ENCODE measurements at places on chromosomes 12 and 14.

- peak; percentile 49 for DNase-seq
These were observed at the start of gene FZD10 for GRCh38 chr12:130162267-130162666. FZD10 (plus strand) TSS chr12:130162464; CDS start chr12:130162943, 479 bp downstream.

DNA sequence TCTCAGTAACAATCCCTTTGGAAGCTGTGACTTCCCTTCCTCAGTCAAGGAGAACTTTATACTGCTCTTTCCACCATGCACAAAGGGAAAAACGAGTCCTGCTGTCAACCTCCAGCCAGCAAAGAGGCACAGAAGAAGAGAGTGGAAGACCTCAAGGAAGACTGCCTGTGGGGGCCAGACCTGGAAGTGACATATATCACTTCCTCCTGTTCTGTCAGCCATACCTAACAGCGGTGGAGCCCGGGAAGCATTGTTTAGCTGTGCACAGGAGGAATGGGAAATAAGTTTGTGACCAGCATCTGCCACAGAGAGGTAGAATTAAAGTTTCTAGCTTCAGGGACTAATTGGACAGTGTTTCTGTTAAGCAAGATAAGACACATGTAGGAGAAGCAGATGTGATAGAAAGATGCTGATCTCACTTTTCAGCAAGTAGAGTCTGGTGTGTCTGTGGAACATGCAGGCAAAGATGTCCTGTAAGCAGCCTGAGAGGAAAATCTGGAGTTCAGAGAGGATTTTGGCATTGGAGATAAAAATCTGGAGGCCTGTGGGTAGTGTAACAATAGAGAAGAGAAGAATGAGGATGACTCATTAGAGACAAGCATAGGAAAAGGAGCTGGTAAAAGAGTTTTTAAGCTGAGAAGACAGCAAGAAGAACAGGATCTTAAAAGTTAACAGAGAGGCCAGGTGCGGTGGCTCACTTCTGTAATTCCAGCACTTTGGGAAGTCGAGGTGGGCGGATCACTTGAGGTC lies 141.6 kb upstream of the CPSF6 start:
- no peak for DNase-seq

- no peak for DNase-seq
These were observed 5.8 kb downstream of the FBRSL1 start for GRCh38 chr12:132495629-132496357.

- no peak for DNase-seq
These were observed at the start of gene EFS for GRCh38 chr14:23365036-23365731. EFS (minus strand) TSS chr14:23365172; CDS start chr14:23365025, 147 bp downstream.

GRCh38 chr14:27190296-27190695 lies 592.5 kb upstream of the NOVA1 start:
- DNase-seq = no peak

DNA sequence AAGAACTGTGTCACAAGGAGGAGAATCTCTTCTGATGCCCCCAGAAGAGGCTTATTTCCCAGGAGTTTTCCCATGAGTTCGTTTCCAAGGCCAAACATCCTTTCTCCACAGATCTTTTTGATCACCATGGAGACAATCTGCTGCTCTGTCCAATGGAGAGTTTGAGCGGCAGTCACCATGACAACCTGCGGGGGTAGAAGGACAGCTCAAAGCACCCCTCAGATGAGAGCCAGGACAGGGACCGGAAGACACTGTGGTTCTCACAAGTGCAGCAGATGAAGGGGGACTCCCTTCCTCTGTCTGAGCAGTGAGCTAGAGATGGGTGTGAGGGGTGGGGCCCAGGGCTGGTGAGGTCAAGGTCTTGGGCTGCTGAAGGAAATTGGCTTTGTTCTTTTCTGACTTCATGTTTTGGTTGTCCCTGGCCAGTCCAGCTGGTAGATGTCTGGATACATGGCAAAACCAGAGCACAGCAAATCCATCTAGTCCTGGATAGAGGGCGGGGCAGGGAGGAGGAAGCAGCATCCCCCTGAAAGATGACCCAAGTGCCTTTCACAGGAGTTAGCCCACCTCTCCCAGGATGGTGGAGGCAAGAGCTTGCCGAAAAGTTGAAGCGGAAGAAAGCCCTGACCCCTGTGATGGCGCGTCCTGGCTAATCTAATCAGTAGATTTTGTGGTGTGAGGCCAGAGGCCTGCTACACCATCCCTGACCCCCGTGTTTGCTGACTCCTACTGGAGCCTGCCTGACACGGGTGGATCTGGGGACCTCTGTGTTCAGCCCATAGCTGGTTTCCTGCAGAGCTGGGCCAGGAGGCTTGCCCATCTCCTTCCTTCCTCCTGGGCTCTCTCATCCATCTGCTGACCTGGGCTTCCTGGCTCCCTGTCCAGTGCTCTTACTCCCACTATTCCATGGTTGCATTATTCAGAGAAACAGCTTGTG lies 24.4 kb downstream of the DHRS2 start:
- DNase-seq = no peak

DNA sequence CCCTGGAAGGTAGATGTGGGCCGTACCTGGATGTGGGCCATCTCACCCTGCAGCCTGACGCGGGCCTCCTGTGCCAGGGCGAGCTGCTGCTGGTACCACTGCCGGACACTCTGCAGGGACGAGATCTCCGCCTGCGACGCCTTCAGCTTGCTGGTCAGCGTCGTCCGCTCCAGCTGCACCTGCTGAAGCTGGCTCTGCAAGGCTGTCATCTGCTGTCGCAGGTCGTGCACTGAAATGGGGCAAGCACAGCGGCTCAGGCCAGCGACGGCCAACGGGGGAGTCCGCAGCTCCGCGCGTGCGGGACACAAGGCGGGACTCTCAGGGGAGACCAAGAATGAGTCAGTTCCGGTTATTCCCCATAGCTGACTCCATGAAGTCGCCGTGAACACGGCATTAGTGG lies 26.9 kb downstream of the GOLGA3 start:
- no peak for DNase-seq

- no peak for DNase-seq
These were observed 103.8 kb downstream of the ACSS3 start for GRCh38 chr12:81181691-81182090.

- DNase-seq = no peak
These were observed 102.2 kb downstream of the WSCD2 start for GRCh38 chr12:108231109-108231905.

- DNase-seq = peak; percentile 37
These were observed 718 bp downstream of the PACS2 start for GRCh38 chr14:105315211-105315721.

- DNase-seq = no peak
These were observed 176.7 kb upstream of the BCL2L14 start for GRCh38 chr12:11893998-11894397.

- DNase-seq = no peak
These were observed 8.6 kb upstream of the CHD4 start for GRCh38 chr12:6615802-6616201.

DNA sequence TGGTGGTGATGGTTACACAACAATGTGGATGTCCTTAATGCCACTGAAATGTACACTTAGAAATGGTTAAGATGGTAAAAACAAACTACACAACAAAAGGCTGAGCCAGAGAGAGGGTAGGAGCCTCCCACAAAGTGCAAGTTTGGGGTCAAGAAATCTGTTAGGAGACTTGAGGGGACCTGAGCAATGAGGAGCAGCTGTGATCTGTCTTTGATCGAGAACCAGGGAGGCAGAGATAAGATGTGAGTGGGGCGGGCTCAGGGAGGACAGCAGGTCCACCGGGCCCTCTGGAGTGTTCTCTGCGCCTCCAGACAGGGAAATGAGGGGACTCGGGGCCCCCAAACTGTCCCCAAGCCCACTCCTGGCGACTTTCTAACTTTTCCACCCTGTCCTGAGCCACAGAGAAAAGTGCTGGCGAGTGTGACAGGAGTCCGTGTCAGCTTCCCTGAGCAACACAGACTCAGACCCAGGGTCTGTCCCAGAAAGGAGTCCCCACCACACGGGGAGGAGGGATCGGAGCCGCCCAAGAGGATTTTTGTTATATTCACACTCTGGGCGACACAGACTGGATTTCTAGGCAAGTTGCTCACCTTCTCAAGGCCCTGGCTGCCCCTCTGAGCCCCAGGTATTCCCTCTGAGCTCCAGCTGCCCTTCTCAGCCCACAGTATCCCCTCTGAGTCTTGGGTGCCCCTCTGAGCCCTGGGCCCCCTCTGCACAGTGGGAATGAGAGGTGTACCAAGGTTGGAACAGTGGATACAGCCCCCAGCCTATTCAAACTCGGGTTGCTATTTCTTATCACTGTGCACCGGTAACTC lies 11.5 kb upstream of the SCARB1 start:
- no peak for DNase-seq

DNA sequence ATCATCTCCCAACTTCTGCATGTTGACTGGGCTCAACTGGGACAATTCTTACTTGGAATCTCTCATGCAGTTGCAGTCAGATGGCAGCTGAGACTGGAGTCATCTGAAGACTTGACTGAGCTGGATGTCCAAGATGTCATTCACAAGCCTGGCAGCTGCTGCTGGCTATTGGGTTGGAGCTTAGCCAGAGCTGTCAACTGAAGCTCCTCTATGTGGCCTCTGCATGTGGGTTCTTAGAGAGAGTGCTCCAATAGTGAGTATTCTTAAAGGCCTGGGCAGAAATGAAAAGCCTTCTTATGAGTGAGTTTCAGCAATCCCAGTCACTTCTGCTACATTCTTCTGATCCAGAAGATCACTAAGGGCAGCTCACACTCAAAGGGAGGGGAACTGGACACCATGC lies 440.9 kb downstream of the LRIG3 start:
- no peak for DNase-seq

Data from activated naive CD4-positive, alpha-beta T cell treated with anti-CD3 and anti-CD28 coated beads, Interleukin-2, amount 50 U/mL, for 72 hours (primary cell).